ENCODE measurements at places on chromosomes 1 and 21. TPM values are rescaled to one million over a fixed set of nuclear protein-coding genes. Genes with fewer than 3 reads are reported as not detected.

DNA sequence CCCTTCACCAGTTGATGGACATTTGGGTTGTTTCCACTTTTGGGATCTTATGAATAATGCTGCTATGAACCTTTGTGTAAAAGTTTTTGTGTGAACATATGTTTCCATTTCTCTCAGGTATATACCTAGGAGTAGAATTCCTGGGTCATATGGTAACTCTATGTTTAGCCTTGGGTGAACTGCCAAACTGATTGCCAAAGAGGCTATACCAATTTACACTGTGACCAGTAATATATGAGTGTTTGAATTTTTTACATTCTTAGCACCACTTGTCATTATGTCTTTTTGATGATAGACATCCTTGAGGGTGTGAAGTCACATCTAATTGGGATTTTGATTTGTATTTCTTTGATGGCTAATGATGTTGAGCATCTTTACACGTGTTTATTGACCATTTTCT, 290.1 kb downstream of the DUSP10 start:
- no peak for DNase-seq

Gene IL22RA1
- not detected for total RNA-seq

DNA sequence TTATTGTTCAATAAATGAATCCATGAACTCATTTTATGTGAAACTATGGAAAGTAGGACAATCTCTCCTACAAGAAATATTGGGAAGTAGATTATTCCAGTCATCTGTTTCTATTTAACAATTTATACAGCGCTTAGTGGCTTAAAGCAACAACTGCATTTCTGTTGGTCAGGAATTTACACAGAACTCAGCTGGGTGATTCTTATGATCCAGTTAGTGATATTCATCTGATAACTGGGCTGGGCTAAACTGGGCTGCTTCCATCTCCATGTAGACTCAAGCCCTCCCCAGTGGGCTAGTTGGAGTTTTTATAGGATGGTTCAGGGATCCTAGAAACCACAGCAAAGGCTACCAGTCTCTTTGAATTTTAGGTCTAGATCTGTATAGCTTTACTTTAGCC, 497.9 kb upstream of the NEGR1 start:
- DNase-seq, result no peak

Gene GSTM1
- total RNA-seq, result 60.6 TPM

- DNase-seq, result no peak
Measured at GRCh38 chr1:6998267-6998666, 213.0 kb downstream of the CAMTA1 start.

- DNase-seq, result peak; percentile 5
Measured at GRCh38 chr1:114715952-114716303, 643 bp downstream of the NRAS start.

Gene HTR6
- total RNA-seq, result 0.32 TPM

DNA sequence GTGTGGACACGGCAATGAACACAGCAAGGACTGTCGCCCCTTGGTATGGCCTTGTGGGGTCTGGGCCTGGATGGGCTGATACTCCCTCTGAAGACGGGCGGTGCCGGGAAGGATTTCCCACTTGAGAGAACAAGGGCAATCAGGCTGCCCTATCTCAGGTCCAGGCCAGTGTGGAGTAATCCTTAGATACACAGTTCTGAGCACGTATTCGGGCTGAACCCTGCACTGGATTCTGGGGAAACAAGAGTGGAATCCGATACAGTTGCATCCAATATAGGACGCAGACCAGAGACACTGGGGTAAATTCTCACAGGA, 177.7 kb downstream of the TRABD2B start:
- DNase-seq, result no peak

DNA sequence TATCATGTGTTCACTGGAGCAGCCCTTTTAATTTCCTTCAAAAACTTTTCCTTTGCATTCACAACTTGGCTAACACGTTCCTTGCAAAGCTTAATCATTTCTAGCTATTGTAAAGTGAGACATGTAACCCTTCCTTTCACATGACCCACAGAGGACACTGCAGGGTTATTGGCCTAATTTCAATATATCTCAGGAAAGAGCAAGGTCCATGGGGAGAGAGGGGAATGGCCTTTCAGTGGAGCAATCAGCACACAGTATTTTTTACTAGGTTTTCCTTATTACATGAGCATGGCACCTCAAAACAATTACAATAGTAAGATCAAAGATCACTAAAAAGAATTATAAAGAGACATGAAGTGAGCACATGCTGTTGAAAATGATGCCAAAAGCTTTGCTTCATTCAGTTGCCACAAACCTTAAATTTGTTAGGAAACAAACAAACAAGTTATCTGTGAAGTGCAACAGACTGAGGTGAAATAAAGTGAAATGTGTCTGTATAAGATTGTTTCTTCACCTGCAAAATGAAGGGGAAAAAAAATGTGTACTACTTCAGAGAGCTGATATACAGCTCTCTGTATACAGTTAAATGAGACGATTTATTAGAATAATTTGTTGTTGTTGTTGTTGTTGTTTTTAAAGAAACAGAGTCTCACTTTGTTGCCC, 61.5 kb downstream of the EIF4G3 start:
- DNase-seq, result no peak

Gene LIN28A
- not detected for total RNA-seq

DNA sequence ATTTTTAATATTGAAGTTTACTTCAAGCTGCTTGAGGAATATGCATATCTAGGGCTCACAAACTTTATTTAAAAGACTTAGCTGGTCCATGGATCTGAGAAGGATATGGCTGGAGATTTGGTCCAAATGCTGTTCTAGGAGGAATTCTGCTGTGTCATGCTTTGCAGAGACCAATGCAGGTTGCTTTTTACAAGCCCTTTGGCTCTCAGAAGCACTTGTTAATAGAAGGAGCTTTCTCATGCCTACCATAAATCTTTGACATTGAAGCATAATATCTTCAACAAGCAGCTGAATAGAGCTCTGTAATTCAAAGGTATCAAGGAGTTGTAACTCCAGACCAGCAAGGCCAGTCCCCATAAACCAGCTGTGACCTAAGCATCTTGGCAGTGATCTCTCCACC, 299.1 kb downstream of the HHAT start:
- no peak for DNase-seq

Gene GCSAML
- 0.16 TPM for total RNA-seq
